ENCODE measurements at places on chromosomes 12 and 14.
A peak's percentile ranks its signal among the peaks of the same experiment; 100 is the strongest.

DNA sequence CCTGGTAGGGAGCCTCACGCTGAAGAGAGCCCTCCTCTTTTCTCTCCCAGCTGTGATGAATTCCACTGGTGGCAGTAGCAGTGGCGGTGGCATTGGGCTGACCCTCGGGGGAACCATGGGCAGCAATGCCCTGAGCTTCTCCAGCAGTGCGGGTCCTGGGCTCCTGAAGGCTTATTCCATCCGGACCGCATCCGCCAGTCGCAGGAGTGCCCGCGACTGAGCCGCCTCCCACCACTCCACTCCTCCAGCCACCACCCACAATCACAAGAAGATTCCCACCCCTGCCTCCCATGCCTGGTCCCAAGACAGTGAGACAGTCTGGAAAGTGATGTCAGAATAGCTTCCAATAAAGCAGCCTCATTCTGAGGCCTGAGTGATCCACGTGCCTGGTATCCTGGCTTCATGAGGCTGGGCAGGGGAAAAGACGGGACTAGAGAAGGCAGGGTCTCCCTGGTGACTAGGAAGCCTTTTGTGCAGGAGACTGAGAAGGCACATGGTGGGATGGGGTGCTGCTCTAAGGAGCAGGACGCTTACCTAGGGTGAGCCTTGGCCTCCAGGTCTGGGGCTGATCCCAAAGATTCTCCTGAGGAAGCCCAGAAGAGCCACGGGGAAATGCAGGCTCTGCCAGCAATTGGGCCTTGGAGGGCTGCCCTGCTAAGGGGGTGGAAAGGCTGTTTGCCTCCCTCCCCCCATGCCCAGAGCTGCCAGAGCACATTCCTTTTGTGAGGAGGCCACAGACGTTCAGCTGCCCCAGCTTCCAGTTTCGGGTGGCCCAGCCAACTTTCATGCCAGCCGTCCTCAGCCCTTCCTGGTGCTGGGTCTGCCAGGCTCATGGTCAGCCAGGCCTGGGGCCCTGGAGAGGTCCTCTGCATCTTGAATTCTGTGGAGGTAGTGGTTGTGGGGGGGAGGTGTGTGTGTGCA is 15.8 kb downstream of the KRT7 start:
- DNase-seq: no peak

DNA sequence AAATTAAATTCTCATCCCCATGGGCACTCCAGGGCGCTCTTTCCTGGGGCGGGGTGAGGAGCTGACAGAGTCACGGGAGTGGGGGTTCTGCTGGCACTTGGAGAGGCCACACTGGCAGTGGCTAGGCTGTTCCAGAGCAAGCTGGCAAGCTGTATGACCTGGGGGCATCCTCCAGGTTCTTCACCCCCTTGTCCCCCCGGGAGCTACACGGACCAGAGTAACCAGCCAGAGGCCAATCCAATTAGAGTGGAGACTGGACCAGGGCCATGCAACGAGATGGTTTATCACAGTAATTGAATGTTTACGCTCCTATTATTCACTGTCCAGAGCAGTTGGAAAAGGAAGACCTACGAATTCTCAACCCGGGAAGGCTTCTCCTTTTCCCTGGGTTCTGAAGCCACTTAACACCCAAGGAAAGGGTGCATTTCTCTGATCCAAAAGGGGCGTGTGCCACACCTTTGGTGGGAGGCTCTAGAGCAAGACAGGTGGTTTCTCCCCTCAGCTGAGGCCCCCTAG is 43.8 kb upstream of the PNMA1 start:
- DNase-seq: no peak

- no peak for DNase-seq
Measured at GRCh38 chr12:42097971-42098370, 46.7 kb downstream of the GXYLT1 start.

DNA sequence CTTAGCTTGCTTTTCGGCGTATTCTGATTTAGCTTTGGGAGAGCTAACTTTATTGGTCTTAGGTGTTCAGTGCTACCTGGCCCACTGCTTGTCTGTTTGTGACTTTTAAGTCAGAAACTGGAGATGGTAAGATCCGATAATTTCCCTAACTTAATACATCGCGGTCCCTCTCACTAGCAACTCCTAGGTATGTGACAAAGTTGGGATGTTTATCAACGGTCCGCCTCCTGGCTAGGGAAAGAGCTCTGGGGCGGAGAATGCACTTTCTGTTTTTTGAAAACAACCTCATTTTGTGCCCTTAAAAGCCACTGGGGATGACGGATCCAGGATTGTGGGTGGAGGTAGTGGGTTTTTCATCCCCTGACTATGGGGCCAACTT is 1.2 kb downstream of the CDKN1B start:
- DNase-seq: no peak

GRCh38 chr12:89566615-89567014 is 40.8 kb upstream of the POC1B start:
- no peak for DNase-seq

- peak; percentile 67 for DNase-seq
Measured at GRCh38 chr12:49189731-49190716, 1.1 kb upstream of the TUBA1A start.

GRCh38 chr12:127660961-127661360 is 606.0 kb upstream of the TMEM132C start:
- DNase-seq: no peak

GRCh38 chr12:83197483-83197914 is 510.8 kb downstream of the TMTC2 start:
- DNase-seq: no peak

DNA sequence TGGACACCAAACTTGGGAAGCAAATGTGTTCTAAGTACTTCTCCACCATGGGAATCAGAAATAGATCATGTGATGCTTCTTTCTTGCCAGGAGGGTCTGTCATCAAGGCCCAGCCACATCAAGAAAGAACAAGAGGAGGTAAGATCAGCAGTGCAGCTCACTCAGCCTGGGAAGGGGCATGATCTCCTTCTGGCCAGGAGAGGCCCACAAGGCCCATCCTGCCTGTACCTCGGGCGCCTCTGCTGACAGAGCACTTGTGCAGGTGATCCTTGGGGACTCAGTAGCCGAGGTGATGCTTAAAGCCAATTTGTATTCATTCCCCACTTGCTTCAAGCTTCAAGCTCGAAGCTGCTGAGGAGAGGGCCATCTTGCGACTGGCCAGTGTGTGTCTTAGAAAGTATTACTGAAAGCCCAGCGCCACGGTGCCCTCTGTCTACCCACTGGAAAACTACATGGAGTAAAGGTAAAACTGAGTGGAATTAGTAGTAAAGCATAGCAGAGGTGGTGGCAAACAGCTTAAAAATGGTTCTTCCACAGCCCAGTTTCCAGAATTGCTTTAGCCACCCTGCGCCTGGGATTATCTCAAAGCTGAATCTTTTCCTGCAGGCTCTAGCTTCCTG is 26.2 kb downstream of the RTRAF start:
- DNase-seq: no peak

DNA sequence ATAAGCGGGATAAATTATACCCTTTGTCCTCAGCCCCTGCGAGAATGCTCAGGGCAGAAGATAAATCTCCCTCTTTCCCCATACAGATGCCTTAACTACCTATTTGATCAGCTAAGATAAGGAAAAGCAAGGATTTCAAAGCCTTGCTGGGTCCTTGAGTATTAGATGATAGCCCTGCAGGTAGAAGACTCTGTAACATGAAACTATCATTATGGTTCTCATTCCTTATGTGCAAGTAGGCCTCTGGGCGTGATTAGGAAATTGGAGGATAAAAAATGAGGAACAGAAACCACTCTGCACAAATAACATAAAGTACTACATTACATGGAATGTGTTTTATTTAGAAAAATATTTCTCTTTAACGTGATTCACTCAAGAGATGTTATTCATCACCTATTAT is 14.5 kb upstream of the WDR89 start:
- DNase-seq: no peak

- DNase-seq: no peak
Measured at GRCh38 chr14:105356927-105357326, 41.4 kb upstream of the TEX22 start.

- peak; percentile 65 for DNase-seq
Measured at GRCh38 chr12:93056971-93057535, 128.0 kb upstream of the EEA1 start.

DNA sequence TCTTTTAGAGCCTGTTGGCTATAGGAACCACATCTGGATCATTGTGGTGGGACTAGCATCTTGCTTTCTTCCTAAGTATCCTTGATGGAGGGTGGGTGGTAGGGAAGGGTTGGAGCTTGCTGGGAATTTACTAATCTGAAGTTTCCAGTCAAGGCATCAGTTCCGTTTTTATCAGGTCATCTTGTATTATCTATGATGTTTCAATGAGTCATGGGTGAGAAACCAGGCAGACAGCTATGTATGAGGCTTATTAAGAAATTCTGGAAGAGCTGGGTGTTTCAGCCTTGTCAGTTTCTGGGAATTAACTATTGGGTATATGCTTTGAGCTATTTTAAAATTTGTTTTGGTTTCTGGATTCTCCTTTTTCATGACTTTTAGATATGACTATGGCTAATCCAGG is 11.3 kb downstream of the TSFM start:
- DNase-seq: no peak

- no peak for DNase-seq
Measured at GRCh38 chr12:2825132-2825531, 9.7 kb downstream of the NRIP2 start.

GRCh38 chr14:79786522-79786921 is 424.8 kb downstream of the DIO2 start:
- no peak for DNase-seq

- no peak for DNase-seq
Measured at GRCh38 chr12:28057856-28058615, 85.5 kb upstream of the PTHLH start.

- no peak for DNase-seq
Measured at GRCh38 chr12:83473408-83474095, 786.8 kb downstream of the TMTC2 start.

DNA sequence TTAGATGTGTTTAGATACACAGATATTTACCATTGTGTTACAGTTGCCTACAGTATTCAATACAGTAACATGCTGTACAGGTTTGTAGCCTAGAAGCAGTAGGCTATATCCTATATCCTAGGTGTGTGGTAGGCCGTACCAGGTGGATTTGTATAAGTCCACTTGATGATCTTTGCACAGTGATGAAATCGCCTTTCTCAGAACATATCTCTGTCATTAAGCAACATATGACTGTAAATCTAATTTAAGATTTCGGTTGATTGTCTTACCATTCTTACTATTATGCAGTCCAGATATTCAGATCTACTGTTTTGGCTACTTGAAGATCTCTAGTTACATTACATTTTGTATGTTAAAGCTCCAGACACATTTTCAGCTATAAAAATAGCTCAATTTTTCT is 39.8 kb downstream of the ERC1 start:
- DNase-seq: no peak

- DNase-seq: no peak
Measured at GRCh38 chr14:80496090-80496489, 284.8 kb upstream of the DIO2 start.

GRCh38 chr12:116150001-116150400 is 127.5 kb downstream of the MED13L start:
- DNase-seq: peak; percentile 61

DNA sequence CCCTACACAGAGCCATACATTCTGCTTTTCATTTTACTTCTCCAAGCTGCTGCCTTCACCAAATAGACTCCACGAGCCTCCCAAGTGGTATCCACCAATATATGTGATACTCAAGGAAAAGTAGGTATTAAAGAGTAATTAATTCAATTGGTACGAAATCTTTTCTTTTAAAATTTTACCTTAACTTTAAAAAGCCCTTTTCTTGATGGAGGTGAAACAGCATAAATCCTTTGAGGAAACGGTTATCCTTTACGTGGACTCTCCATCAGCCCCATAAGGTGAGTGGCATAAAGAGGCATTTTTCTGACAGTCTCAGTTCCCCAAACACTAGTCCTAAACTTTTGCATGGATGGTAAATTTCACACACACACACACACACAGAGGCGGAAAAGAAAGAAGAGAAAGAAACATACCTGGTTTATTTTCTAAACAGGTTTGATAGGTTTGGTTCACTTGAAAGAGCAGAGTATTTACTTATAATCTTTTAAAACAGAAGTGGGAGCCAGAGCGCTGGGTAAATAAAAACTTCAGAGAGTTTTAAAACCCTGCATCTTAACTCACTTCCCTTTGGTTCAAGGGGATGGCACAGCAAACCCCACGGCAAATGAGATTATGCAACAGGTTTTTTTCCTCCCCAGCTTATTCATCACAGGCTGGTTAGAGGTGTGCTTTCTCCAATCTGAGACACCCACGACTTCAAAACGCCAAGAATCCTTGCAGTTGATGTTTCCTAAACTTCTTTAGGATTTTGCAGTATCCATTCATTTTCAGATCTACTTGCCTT is 1.9 kb downstream of the DUSP16 start:
- DNase-seq: peak; percentile 82

DNA sequence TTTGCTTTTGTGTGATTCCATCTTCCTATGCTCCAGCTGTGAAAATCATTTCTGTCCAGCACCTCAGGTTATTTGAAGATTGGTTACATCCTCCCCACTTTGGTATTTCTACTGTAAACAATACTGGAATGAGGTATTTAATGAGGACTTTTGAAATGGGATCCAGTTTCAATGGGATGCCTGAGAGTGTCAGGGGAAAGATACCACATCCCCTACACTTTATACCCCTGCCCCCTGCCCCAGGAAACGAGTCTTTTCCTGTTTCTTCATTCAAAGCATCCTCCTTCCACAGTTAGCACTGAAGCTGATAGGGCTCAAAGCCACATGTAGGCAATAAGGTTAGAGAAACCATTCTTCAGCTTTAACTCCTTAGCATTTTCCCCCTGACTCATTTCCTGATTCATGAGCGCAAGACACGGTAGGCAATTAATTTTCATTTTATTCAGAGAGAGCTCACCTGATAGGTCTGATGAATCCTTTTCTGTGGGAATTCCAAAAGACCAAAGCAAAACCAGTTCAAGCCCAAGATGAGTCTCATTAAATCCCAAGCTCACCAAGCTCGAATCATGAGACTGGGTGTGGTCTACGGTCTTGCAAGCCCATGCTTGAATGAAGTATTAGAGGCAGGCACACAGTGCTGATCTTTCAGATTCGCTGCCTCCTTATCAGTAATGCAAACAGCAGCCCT is 143.6 kb upstream of the CRY1 start:
- no peak for DNase-seq

DNA sequence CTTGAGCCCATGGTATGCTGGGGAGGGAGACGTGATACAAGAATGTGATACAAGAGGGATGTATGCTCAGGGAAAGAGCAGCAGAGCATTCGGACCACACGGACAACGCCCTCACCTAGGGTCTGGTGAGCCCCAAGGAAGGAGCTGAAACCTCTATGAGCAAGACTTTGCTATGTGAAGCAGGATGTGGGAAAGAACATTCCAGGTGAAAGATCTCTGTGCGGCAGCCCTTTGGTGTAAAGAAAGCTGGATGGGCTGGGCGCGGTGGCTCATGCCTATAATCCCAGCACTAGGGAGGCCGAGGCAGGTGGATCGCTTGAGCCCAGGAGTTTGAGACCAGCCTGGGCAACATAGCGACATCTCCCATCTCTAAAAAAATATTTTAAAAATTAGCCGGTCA is 16.9 kb upstream of the FICD start:
- DNase-seq: no peak

GRCh38 chr12:18562531-18562930 is 175.3 kb downstream of the PLCZ1 start:
- no peak for DNase-seq

DNA sequence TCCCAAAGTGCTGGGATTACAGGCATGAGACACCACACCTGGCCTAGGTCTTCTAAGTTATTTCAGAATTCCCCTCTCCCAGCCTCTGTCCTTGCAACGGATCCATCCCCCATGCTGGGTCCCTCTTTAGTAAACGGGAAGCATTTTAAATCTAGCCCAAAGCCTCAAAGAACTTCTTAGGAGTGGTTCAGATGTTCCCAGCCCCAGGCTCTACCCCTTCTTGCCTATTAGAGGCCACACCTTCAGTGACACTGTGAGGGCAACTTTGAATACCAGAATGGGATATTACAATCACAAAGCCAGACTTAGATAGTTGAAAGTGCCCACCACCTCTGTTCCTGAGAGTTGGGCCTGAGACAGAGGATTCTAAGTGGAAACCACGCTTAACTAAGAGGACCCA is 18.1 kb upstream of the SPPL3 start:
- no peak for DNase-seq
